ENCODE measurements at places on chromosomes 2 and 18.

DNA sequence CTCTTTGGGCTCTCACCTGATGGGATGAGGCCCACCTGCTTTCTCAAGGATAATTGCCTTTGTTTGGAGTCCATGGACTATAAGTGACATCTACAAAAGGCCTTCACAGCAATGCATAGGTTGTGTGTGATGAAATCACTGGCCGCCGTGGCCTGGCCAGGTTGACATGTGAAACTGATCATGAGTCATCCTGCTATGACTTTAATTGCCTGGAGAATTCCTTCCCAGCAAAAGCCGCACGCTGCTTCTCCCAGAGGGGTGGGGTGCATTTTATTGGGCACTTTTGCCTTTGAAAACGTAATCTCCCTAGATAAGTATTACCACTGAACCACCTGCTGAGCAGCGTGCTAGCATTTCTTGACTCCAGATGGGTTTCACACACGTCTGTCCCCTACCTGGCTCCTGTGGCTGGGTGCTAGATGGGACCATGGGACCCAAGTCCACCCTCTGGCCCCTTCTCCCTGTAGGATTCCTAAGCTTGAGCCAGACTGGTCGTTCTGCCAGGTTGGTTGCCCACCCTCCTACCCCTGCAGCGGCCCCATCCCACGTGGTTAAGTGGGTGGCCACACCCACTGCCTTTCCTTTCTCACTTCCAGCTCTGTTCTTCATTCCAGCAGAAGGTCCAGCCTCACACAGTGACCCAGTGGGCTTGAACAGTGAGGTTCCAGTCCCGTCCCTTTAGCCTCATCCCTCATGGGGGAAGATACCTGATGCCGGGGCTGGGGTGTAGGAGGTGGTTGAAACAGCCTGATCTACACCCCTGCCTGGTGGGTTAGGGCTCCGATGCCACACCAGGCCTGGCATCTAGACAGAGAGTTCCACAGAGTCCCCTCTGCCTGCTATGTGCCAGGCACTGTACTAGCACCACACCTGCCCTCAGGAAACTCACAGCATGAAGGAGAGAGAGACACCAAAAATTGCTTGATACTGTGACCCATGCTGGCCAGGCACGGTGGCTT lies 89.6 kb downstream of the GBX2 start:
- DNase-seq: no peak

- DNase-seq: no peak
These were observed 1.5 kb upstream of the INHBB start for GRCh38 chr2:120344214-120344975.

DNA sequence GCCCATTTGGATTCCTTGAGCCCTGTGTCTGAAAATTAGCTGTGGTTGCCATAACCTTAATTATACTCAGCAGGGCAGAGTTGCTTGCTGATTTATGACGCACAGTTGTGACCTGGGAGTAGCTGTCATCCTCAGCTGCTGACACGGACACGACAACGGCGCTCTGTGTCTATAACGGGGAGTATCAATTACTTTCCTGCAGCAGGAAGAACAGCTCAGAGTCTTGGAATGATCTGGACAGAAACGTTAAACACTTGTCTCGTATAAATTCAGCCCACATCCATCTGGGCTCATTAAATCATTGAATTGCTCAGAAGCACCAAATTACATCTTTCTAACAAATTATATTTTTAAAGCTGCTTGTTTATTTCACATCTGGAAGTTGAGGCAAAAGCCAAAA lies 116.3 kb downstream of the SEPTIN10 start:
- DNase-seq: peak; percentile 88

- no peak for DNase-seq
These were observed 78.7 kb downstream of the RAB3GAP1 start for GRCh38 chr2:135130751-135131150.

DNA sequence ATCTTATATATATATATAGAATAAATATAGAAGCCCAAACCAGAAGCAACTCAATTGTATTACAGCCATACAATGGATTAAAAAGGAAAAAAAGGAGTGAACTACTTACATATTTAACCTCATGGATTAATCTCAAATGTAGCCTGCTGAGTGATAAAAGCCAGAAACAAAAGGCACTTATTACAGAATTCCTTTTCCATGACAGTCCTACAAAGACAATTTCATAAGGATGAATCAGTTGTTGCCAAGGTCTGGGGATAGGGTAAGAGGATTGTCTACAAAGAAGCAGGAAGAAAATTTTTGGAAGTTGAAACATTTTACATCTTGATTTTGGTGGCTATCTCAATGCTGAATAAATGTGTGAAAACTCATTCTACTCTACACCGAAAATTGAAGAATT lies 103.9 kb upstream of the DCC start:
- DNase-seq: no peak

DNA sequence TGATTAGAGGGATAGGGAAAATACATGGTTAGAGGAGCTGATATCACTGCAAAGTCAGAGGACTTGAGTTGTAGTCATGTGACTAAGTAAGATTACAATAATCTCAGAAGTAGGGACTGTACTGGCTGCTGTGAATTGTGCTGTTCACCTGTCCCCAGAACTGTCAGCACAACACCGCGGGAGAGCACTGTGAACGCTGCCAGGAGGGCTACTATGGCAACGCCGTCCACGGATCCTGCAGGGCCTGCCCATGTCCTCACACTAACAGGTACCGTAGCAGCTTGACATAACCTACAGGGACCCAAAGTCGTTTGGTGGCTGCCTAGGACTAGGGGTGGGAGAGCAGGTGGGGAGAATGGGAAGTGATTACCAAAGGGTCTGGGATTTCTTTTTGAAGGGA lies 132.8 kb upstream of the TTC39C start:
- DNase-seq: no peak

DNA sequence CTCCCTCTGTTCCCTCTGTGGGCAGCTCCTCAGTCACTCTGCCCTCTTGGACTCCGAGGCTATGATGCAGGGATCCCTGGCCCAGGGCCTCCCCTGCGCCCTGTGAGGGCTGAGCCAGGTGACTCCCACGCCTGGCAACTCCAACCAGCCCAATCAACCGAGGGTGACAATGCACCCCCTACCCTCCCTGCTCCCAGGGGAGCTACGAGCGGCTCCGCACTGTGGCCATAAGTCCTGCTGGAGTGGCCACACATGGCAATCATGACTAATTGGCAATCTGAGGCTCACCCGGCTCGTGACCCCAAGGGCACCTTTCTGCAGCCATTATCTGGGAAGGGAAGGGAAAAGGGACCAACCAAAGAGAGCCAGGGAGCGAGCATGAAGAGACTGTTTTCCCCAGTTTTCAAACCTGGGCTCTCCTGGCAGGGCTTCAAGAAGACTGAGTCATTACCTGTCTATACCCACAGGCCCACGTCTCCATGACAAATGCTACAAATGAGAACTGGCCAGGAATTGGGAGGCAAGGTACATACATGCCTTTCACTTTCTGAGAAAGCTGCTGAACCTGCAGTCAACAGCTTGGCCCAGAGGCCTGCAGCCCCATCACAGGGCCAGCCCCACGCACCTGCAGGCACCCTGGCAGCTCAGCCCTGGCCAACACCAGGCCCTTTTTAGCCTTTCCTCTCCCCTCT lies 45.1 kb downstream of the RPL31 start:
- DNase-seq: no peak

GRCh38 chr2:143251681-143252080 lies 122.5 kb downstream of the ARHGAP15 start:
- DNase-seq: no peak

- no peak for DNase-seq
These were observed 60.5 kb downstream of the CDH2 start for GRCh38 chr18:28116461-28116860.

DNA sequence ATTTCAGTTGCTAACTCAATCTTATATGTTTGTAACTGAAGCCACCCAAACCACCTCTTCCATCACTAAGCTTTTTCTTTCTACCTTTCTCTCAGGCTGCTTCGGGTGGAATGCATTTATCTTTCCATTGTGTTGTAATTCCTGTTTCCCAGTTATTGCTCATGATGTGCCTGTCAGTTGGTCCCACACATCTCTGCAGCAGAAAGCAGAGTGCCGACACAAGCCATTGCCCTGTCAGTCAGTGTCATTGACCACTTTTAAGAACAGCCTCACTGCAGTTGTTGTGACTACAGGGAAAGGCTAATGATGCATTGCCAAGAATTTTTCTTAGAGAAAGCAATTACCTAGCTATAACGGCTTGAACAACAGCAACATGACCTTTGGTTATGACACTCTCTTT lies 24.8 kb upstream of the KCNJ3 start:
- no peak for DNase-seq

DNA sequence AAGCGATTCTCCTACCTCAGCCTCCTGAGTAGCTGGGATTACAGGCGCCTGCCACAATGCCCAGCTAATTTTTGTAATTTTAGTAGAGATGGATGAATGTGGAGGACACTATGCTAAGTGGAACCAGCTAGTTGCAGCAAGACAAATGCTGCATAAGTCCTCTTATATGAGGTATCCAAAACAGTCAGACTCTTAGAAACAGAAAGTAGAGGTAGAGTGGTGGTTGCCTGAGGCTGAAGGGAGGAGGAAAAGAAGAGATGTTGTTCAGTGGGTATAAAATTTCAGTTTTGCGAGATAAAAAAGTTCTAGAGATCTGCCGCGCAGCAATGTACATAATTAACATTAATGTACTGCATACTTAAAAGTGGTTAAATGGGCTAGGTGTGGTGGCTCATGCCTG lies 145.3 kb upstream of the SPRED2 start:
- no peak for DNase-seq

GRCh38 chr2:9793156-9793917 lies 49.9 kb upstream of the TAF1B start:
- no peak for DNase-seq

GRCh38 chr18:35083174-35083712 lies 42.0 kb downstream of the MAPRE2 start:
- no peak for DNase-seq

DNA sequence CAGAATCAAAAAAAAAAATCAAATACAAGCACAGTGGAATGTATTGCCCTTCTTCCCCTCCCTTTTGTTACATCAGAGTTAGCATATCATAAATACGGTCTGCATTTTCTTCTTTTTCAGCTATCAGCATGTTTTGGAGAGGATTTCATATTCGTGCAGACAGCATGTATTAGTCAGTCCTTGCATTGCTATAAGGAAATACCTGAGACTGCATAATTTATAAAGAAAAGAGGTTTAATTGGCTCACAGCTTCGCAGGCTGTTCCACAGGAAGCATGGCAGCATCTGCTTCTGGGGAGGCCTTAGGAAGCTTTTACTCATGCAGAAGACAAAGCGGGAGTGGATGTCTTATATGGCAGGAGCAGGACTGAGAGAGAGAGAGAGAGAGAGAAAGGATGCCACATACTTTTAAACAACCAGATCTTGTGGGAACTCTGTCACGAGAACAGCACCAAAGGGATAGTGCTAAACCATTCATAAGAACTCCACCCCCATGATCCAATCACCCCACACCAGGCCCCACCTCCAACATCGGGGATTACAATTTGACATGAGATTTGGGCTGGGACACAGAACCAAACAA lies 8.9 kb downstream of the IL1B start:
- no peak for DNase-seq

DNA sequence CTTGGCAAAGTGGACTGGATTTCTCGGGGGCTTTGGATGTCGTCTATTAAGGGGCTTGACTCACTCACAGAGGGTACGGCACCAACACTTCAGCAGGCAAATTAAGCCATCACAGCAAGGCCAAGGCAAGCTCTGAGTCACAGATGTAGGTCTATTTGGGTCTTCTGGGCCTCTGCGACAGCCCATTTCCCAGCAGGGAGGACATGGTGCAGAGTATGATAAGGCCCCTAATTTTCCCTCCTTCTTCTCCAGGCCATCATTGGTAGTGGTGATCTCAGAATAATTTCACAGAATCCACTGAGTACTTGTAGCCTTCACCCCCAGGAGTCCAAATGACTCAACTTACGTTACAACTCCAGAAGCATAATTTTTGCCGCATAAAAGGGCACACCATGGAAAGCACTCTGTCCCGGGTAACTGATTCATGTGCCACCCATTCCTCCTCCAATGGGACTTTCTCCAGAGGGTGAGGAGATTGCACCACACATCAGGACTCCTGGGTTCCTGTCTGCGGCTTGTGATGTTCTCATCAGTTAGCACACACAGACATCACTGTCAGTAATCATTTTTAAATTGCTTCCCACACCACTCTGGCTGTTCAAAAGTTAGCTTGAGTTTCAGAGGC lies 164.9 kb downstream of the TXNL1 start:
- no peak for DNase-seq

DNA sequence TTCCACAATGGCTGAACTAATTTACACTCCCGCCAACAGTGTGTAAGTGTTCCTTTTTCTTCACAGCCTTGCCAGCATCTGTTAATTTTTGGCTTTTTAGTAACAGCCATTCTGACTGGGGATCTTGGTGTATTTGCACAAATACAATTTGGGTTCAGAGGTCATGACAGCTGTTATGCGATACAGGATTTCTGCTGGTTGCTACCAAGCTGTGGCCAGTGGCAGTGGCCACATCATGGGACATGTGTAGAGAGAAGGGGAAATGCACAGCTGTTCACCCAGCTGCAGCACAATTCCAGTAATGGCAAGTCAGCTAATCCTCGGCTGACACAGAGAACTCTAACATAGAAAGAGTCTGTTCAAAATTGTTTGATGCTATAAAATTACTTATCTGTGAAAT lies 21.0 kb upstream of the SELENOI start:
- no peak for DNase-seq

DNA sequence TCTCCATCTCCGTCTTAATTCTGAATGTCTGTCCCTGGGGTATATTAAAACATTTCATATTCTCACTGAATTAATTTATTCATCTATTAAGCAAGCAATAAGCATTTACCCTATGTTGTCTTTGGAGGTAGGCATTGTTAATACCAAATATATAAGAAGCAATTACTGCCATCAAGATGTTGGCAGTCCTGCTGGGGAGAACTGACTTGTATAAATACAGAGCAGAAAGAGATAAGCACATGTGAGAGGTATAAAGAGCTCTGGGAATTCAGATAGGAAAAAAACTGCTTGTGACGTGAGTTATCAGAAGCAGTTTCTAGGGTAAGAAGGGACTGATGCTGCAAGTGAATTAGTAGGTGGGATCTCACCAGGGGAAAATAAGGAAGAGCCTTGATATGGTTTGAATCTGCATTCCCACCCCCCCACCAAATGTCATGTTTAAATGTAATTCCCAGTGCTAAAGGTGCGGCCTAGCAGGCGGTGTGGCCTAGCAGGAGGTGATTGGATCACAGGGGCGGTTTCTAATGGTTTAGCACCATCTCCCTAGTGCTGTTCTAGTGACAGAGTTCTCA lies 286.8 kb downstream of the RAD51AP2 start:
- DNase-seq: no peak

GRCh38 chr18:37243741-37244140 lies 321.9 kb downstream of the CELF4 start:
- no peak for DNase-seq

DNA sequence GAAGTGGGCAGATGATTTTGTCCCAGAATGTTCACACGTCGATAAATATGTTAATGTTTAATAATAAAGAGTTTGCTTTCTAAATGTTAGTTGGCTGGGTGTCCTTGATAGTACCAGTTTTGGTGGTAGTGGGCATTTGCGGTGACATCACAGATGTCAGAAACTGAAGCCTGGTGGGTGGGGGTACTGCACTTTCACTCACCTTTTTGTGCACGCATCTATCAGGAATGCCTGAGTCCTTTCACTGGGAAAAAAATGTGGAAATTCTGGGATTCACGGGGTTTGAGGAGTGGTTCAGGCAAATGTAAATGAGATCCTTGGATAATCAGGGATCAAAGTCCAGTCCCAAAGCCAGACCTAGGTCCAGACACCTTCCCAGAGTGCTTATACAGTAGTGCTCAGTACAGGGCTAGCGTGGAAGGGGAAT lies 3.2 kb downstream of the EPAS1 start:
- DNase-seq: no peak
